ENCODE measurements at places on chromosomes 1 and 21.

- no peak for DNase-seq
These were observed 22.0 kb downstream of the LDLRAD2 start for GRCh38 chr1:21834094-21834493.

DNA sequence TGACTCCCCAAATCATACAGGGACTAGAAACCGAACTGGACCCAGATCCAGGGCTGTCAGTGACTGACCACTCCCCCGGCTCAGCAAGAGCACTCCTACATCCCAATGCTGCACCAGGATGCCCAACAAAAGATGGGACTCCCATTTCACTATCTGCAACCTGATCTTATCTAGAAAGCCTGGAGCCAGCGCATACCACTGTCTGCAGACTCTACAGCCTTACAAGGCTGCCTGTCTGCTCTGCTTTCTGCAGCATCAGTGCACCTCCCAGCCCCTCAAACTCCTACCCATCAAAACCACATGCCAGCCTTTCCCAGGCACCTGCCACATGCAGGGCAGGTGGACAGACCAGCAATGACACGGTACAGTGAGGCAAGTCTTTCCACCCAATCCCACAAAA is 52.2 kb downstream of the SSBP3 start:
- no peak for DNase-seq

DNA sequence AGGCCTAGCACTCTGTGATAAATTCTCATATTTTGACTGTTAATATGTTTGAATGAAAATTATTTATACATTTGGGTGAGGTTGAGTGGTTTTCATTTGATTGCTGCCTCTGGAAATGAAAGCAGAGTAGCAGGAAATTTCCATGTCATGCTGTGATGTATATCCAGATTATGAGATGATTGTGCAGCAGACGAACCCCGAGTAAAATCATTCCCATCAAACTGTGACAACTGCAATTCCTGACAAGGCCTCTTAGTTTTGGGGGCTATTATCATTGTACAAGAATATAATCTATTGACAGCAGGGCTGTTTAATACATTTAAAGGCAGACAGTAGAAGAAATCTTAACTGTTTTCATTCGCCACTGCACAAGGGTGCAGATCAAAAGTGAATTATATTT is 134.8 kb downstream of the ATG4C start:
- no peak for DNase-seq

- no peak for DNase-seq
These were observed 11.1 kb downstream of the HTR6 start for GRCh38 chr1:19675797-19676196.

DNA sequence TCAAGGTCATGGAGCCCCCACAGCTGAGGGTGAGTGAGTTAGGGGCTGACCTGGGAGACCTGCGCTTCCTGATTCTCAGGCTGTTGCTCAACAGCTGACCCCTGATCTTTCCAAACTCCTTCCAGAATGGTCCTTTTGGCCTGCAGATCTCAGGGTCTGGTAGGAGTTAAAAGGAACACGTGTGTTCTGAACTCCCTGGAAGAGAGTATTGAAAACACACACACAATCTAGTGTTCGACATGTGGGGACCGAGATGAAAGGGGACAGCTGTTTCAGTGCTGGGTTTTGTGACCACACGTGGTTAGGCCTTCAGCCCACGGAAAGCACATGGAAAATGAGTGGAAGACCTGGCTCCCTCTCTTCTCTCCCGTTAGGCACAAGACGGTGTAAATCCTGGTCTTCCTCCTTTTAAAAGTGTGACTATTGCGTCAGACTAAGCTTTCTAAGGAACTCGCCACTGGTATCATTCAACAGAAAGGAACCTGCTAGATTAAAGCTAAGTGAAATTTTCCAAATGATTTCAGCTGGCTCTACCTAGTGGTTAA is 49.6 kb downstream of the RUNX1 start:
- DNase-seq = no peak

GRCh38 chr1:108041360-108042142 is 76.6 kb upstream of the VAV3 start:
- no peak for DNase-seq

GRCh38 chr1:78554840-78555239 is 64.1 kb downstream of the PTGFR start:
- DNase-seq = no peak

DNA sequence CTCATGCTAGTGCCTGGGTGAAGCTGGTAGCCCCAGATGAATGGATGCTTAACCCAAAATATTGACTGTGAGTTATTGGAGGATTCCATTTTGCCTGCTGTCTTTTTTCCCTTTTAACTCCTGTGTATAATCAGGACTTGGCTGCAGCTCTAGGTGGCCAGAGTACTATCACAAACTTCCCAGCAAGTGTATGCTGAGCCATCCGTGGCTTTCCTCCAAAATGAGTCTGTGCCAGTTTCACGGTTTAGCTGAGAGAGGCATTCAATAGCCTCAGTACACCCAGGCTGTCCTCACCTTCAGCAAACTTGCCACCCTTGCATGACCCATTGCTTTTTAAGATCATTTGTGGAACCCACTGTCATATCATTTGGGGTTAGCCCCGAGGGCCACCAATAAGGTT is 5.3 kb upstream of the DPT start:
- no peak for DNase-seq

- DNase-seq = peak; percentile 30
These were observed 32.5 kb downstream of the PEX14 start for GRCh38 chr1:10507111-10507879.

DNA sequence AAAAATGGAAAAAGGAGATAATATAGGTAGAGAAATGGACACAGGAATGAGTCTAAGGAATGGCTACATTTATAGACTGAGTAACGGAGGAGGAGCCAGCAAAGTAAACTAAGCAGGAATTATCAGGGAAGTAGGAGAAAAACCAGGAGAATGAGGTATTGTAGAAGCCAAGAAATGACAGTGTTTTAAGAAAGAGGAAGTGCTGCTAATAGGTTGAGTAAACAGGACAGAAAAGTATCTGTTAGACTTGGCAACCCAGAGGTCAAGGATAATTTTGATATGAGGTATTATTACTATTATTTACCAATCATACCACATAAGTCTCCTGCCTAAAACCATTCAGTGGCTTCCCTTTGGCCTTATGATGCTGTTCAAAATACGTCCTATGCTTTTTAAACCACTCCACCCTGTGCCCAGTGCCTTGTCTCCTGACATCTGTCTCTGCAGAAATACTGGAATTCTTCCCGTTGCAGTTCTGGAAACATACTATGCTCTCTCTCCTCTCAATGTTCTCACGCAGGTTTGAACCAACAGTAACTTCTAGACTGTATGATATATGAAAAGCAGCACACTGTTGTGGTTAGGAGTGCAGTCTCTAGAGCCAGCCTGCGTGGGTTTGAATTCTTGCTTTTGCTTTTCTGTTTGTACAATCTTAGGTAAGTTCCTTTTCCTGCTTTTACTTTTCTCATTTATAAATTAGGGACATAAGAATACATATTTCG is 24.6 kb upstream of the NEK7 start:
- no peak for DNase-seq

DNA sequence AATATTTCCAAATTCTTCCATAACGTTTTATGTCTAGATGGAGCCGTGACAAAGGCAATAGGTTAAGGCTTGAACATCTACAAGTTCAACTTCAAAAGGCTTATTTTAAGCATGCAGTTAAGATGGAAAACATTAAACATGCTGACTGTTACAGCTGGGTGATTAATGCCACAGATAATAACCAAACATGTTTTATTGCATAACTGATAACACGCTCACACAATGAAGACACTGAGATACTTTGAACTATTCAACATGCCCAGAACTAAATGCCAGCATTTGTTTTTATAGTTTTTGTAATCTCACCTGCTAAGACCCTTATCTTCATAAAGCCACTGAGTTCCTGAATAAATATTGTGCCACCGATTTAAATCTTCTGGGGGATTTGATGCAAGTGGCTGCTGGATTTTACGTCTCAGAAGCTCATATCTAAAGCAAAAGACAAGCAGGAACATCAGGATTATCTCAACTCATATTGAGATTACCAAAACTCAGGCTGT is 310.4 kb downstream of the KCTD3 start:
- DNase-seq = no peak

DNA sequence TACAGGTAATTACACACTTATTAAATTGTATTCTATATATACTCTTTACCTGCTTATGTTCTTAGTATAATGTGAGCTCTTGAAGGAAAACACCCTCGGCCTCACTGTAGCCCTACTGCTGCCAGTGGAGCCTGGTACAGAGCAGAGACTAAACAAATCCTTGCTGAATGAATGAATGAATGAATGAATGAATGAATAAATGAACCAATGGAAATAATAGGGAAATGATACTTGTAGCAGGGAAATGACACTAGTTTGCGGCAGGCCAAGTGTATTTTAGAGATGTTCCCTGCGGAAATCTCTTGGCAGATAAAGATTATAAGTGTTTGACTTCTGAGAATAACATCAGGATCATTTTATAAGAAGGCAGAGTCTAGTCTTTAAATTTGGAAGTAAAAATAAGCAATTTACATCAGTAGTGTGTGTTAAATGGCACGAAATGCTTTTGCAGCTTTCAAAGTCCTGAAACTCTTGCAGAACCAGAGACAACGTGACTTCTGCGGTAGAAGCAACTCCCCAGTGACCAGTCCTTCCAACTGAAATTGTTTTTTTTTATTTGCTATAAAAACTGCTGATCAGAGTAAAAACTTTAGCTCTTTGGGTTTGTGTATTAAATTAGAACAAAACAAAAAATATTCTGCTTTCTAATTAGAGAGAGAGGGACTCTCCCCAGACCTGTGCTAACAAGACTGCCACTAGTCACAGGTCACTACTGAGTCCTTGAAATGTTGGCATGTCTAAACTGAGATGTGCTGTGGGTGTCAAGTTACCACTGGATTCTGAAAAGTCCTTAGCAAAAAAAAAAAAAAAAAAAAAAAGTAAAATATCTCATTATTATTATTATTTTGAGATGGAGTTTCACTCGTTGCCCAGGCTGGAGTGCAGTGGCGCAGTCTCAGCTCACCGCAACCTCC is 199.3 kb upstream of the MAP1LC3C start:
- DNase-seq = no peak

GRCh38 chr1:53766831-53767405 is 28.0 kb upstream of the GLIS1 start:
- no peak for DNase-seq

- DNase-seq = no peak
These were observed 10.6 kb downstream of the RNF187 start for GRCh38 chr1:228497817-228498216.

GRCh38 chr21:44441581-44442265 is 13.6 kb upstream of the LRRC3 start:
- DNase-seq = no peak

DNA sequence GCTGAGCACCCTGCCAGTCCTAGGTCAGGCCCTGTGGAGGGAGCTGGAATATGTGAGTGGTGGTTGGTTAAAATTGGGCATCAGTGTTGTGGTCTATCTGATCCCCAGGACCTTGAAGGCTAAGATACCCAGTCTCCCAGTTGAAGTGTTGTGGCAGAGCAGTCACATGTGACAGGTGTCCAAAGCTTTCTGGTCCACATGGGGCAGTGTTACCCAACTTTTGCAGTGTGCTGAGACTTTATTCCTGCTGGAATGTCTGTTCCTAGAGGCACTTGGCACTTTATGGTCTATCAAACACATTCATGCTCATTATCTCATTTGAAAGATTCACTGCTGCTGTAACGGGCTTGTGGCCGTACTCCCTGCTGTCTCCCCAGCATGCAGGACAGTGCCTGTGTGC is 21.0 kb upstream of the LORICRIN start:
- no peak for DNase-seq

- no peak for DNase-seq
These were observed 9.2 kb downstream of the DENND4B start for GRCh38 chr1:153937331-153937730.

DNA sequence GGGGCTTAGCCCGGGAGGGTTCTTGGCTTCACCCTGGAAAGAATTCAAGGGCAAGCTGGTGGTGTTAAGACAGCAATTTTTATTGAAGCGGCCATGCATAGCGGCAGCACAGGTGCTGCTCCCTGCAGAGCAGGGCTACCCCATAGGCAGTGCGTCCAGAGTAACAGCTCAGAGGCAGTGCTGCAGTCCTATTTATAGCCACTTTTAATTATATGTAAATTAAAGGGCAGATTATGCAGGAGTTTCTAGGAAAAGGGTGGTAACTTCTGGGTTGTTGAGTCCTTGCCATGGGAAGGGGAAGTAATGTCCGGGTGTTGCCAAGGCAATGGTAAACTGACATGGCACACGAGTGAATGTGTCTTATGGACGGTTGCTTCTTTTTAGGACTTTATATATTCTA is 57.0 kb downstream of the VPS26C start:
- no peak for DNase-seq

- no peak for DNase-seq
These were observed 344.8 kb upstream of the KAZN start for GRCh38 chr1:14253676-14254075.
